ENCODE measurements at places on chromosomes 1 and 21.

DNA sequence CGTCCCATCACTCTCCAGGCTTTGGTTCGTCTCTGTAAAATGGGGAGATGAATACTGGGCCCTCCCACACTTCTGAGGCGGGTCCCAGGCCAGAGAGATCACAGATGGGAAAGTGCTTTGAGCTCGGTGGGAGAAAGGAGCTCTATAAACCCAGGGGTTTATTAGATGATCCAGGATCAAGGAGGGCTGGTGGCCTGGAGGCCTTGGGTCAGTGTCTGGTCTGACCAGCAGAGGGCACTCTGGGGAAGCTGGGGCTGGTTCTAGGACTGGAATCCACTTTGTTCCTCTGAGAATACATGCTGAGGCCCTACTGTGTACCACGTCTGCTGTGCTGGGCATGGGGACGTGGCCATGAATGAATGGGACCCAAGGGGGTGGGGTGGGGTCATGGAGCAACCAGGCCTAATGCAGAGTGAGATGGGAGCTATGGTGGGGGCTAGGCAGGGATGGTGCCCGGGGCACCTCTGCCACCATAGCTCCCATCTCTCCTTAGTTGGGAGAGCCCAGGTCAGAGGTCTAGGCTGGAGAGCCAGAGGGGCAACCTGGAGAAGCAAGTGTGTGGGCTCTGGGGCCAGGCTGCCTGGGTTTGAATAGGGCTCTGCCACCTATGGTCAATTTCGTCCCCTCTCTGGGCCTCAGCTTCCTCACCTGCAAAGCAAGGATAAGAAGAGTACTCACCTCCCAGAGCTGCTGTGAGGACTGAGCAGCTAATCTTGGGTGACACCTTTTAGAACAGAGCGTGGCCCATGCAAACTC is 9.0 kb upstream of the FAM131C start:
- DNase-seq, result peak; percentile 27

DNA sequence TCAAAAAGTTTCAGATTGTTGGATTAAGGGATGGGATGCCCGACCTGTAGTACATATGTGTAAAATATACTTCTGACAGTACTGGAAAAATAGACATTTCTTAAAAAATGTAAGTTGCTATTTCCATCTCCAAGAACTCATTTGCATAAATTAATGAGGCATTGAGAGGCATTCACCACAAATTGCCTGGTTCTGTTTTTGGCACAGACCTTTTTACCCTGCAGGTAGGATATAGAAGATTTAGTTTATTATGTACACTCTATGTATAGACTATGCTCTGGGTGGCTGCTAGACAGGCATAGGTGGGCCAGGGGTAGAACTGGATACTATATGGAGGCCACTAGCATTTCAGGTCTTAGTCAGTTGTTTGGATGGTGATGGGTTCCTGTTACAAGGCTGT is 8.0 kb downstream of the CCDC17 start:
- DNase-seq, result no peak

DNA sequence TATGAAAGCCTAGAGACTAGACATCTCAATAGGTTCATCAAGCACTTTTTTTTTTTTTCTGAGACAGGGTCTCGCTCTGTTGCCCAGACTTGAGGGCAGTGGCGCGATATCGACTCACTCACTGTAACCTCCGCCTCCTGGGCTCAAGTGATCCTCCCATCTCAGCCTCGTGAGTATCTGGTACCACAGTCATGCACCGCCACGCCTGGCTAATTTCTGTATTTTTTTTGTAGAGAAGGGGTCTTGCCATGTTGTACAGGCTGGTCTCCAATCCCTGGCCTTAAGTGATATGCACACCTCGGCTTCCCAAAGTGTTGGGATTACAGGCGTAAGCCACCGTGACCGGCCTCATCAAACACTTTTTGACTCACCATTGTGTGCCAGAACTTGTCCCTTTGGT is 613 bp upstream of the GPATCH4 start:
- no peak for DNase-seq

DNA sequence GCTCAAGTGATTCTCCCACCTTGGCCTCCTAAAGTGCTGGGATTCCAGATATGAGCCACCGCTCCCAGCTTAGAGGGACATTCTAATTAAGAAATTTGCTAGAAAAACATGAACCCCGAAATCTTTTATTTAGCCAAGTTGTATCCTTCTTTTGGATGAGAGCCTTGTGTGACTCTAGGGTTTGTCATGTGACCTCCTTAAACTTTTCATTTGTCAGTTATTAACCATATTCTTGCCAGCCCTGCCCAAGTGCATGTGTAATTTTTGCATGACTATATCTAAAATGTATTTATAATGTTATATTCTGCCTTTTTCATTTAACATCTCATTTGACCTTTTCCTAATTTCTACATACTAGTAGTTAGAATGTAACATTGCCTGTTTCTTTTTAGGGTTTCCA is 1.9 kb downstream of the UTP25 start:
- DNase-seq, result no peak

- no peak for DNase-seq
Measured at GRCh38 chr1:81803431-81804110, 2.8 kb downstream of the ADGRL2 start.

- no peak for DNase-seq
Measured at GRCh38 chr1:62274496-62275485, 44.4 kb downstream of the KANK4 start.

- no peak for DNase-seq
Measured at GRCh38 chr1:55893155-55893554, 678.0 kb upstream of the USP24 start.

- DNase-seq, result no peak
Measured at GRCh38 chr1:178310685-178311105, 186.1 kb downstream of the CLEC20A start.

- DNase-seq, result peak; percentile 82
Measured at GRCh38 chr1:110619412-110620249, 13.5 kb upstream of the KCNA2 start.

GRCh38 chr1:192939440-192939839 is 119.7 kb downstream of the UCHL5 start:
- DNase-seq, result no peak

DNA sequence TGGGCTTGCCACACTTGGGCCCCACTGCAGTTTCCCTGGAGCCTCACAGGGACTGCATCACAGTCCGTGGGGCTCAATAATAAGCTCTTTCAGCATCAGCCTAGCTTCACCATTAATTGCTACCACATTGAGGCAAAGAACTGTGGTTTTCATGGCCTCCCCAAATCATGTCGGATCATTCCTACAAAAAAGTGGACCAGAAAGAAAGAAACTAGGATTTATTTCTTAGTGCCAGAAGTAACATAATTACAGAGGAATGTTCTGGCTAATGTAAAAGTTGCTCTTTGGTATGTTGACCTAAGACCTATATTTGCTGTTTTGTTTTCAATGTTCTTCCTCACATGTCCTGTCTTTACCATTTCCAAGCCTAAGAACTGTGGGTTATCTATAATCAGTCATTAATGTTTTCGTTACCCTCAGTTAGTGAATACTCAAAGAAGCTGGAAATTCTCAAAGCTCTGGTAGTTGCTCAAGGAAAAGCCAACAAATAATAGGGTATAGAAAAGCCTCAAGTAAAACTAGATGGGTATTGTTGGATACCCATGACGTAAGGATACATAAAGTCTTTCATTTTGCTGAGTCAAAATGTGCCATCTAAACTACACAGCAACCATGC is 173.9 kb downstream of the LTN1 start:
- no peak for DNase-seq

DNA sequence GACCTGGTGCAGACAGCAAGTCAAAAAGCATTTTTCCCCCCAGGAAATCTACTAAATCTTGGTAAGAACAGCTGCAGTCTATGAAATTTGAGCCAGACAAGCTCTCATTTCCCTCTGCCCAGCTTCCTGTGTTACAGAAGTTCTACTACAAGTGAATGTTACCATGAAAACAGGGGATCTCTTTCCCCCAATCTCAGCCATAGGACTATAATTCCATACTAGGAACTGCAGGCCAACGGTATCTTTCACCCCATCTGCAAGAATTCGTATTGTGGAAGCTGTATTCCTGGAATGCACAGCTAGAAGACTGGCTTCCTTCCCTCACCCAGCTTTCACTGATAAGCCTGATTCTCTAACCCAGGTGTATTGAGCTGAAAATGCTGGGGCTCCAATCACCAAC is 1655.4 kb downstream of the BRINP3 start:
- DNase-seq, result no peak

All from activated T-helper 1 cell treated with anti-CD3 and anti-CD28 coated beads, Interleukin-2, amount 50 U/mL, for 16 hours (primary cell).